Fibroblast of pulmonary artery (primary cell): ENCODE measurements at places on chromosomes 6 and 20.

- no peak for DNase-seq
These were observed 60.2 kb downstream of the CEBPB start for GRCh38 chr20:50250679-50251382.

- DNase-seq, result no peak
These were observed 177.7 kb downstream of the SMOC2 start for GRCh38 chr6:168618546-168619315.

DNA sequence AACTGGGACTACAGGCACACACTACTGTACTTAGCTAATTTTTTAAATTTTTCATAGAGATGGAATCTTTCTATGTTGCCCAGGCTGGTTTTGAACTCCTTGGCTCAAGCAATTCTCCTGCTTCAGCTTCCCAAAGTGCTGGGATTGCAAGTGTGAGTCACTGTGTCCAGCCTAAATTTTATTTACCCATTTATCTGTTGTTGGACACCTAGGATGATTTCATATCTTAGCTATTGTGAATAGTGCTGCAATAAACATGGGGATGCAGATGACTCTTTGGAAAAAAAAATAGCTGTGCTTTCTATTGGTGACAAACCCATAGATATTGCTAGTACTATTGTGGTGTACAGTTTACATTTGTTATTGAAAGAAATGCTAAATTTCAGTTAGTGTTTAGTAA lies 19.6 kb upstream of the SYNCRIP start:
- DNase-seq, result no peak

GRCh38 chr6:133160536-133160935 lies 80.6 kb upstream of the EYA4 start:
- no peak for DNase-seq

DNA sequence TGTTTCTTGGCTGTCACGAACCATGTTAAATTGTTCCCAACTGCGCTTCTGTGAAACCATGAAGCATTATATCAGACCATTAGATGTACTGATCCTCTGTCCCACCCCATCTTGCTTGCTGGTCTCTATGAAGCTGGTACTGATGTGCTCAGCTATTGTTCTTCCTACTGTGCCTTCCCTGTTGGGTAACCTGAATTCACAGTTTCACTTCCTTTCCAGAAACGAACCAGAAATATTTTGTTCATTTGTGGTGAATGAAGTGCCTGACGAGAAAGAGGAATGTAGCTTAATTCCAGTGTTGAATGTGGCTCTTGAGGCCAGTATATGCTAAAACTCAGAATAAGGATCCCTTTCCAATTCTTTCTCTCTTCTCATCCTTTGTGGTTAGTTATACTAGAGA lies 58.1 kb upstream of the SNAP91 start:
- no peak for DNase-seq

GRCh38 chr6:1758076-1758679 lies 148.5 kb downstream of the FOXC1 start:
- DNase-seq, result no peak
